ENCODE measurements at places on chromosomes 3 and 15.

DNA sequence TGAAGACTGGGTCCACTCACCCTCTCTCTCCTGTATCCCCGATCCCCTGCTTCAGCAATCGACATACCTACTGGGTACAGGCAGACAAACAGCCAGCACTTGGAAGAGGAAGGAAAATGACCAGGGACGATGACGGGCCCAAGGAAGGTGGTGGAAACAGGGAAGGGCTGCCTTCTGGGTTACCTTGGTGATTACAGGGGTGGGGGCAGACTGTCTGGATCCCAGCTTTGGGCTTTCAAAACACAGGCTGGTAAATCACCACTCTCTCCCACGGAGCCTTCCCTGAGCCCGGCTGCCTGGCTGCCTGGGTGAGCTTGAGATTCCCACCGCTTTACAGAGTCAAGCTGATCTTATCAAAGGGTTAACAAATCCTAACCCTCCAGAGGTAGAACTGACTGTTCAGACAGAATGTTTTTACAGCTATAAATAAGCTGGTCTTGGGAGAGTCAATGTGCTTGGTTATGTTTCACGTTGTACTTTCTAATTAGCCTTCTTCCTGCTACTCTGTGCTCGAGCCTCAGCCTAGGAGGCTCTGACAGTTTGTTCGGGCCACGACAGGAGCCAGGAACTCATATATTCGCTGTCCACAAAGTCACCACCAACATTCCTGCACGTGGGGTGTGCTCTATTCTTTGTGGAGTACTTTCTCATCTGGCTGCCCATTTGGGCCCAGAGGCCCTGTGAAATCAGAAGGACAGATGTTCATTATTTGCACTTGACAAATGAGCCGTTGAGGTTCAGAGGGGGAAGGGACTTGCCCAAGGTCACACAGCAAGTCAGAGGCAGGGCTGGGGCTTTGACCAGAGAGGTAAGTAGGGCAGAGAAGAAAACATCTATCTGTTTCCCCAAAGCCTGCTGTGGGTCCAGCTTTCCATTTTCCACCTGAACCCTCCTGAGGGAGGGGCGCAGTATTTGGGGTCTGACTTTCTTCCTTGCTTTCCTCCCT lies 63.5 kb downstream of the FEM1B start:
- no peak for DNase-seq

GRCh38 chr3:49529567-49529966 lies 24.7 kb upstream of the BSN start:
- DNase-seq: no peak

- DNase-seq: no peak
These were observed 44.1 kb upstream of the ICE2 start for GRCh38 chr15:60523056-60523455.

DNA sequence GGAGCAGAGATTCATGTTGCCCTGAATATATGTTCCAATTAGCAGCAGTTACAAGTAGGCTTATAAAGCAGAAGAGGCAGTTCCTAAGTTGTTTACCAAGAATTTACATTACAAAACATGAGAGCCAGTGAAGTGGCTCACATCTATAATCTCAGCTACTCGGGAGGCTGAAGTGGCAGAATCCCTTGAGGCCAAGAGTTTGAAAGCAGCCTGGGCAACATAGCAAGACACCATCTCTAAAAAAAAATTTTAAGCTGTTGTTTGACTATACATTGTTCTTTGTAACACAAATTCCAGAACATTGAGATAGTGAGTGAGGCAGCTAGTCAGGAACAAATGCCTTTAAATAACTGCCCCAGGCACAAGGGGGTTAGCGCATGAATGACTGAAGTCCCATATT lies 10.3 kb upstream of the ZMAT3 start:
- no peak for DNase-seq

DNA sequence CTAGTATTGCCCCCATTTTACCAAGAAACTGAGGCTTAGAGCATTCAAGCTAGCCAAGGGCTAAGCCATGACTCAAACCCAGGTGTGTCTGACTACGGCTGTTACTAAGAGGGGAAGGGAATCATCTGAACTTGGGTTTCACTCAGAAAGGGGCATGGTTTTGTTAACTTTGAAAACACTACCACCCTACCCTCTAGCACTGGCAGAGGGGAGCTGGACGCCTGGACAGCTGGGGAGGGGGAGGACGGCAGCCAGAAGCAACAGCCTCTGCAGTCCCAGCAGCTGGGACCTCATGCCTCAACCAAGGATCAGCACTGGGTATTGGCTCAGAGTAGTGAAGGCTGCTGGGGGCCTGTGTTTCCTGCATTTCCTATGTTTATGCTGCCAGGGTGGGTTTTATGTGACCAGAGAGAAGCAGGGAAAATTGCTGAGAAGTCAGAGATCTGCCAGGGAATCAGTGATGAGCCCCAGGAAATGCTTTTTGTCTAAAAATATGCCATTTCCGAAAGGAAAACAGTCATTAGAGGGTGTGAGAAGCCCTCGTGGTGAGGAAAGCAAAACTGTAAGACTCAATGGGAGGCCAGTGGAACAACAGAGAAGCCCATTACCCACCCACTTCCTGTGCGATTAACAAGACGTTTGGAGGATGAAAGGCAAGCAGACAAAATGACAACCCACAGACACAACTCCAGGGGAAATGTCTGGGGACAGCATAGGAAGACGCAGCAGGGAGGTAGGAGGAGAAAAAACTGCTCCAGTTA lies 41.2 kb downstream of the LIPC start:
- no peak for DNase-seq

DNA sequence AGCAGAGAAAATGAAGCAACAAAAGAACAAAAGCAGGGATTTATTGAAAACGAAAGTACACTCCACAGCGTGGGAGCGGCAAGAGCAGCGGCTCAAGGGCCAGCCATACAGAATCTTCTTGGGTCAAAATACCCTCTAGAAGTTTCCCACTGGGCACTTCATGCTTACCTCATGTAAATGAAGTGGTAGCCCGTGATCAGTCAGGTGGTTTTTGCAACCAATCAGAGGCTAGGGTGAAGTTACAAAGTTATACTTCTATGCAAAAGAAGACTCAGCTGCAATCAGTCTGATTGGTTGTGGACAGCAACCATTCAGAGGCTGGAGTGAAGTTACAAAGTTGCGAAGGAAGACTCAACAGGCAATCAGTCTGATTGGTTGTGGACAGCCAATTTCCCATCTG lies 37.8 kb upstream of the TRH start:
- DNase-seq: no peak

DNA sequence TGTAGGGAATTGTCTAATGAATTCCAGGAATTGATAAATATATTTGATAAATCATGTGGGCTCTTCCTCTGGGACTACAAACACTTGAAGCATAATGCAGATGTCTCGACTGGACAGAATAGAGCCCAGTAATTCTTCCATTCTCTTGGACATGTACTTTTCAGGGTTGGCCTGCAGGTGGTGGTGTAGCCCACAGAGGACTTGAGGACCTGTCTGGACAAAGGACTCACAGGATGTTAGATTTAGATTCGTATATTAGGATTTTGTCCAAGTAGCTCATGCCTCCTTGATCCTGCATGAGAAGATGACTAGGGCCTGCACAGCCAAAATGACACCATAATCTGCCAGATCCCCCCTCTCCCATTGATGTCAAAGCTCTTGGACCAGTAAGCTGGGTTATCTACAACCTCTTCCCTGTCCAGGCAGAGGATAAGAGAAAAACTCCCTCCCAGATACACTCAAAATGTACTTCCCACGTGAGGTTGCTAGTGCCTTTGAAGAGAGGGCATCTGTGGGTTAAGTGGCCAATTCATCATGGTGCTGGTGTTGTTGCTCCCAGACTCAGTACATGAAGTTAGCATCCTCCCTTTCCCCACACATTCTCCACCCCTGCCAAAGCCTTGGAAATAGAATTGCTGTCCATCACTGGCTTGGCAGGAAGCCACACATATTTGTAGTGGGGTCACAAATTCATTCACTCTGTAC lies 88.6 kb upstream of the ZNF280D start:
- DNase-seq: peak; percentile 29

DNA sequence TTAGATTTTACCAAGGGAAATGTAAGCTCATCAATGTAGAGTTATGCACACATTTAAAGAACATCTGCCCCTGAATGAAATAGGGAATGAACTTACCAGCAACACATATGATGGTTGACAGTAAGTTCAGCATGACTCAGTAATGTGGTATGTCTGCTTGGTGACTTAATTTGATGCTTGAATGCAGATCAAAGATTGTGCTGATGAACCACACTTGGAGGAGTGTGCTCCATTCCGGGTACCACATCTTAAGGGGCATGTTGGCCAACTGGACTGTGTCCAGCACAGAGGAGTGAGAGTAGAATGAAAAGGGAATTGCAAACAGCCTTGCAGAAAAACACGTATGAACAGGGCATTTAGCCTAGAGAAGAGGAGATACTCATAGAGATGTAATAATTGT lies 171.0 kb upstream of the RARB start:
- DNase-seq: no peak

DNA sequence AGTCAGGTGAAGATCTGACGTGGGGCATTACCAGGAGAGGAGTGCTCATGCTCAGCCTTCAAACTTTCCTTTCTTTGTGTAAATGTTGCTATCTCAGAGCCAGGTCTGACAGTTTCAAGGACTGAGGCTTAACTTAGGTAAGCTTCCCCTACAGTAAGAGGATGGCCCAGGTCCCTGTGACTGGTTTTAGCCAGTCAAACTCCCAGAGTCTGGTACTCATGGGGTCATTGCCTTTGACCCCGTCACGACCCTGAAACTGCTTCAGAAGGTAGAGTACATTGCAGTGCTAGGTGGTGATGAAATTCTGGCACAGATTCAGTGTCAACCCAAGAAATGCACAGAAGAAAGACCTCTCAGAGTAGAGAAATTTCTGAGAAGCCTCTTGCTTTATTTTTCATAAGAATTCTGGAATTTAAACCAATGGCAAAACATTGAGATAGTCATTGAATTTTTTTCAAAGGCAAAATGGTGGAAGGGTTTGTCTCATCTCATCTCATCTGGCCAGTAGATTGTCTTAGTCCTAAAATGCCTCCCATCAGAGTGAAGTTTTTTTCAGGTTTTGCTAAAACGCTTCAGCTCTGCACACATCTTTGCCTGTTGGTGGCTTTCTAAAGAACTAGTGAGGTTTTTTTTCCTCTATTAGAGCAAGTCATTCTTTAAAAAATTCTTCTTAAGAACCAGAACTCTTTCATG lies 23.1 kb downstream of the ZBTB38 start:
- no peak for DNase-seq

DNA sequence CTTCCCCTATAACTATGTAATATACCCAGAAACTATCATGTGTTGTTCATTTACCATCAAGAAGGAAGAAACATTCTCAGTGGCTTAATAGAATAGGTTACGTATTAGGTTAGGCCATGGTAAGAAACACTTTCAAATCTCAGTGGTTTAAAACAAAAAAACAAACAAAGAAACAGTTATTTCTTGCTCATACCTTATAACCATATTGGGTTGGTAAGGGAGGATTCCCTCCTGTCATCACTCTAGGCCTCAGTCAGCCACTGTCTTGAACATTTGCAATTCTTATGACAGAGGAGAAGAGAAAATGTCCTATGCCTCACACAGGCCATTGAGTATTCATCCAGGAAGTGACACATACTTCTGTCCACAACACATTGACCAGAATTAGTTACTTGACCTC lies 727.7 kb upstream of the NECTIN3 start:
- DNase-seq: no peak

DNA sequence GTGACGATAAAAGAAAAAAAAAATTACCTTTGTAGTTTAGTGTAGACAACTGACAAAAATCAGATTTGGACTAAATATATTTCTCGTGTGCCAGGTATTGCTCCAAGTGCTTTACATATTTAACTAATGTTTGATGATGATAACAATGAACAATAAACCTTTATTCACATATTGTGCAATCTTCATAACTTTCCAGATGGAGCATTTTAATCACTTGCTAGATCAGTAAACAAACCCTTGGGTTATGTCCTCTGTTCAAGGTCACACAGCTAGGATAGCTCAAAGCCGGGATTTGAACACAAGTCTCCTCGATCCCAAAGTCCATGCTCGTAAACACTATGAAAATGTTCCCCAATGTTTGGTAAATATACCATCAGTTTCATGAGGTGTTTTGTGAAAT lies 14.5 kb downstream of the NCEH1 start:
- DNase-seq: no peak

- DNase-seq: no peak
These were observed 64.2 kb downstream of the FAM43A start for GRCh38 chr3:194749631-194750490.

GRCh38 chr3:16514755-16515353 lies 1.4 kb upstream of the RFTN1 start:
- DNase-seq: no peak

- DNase-seq: no peak
These were observed 34.8 kb downstream of the MAP1A start for GRCh38 chr15:43552256-43552655.
